ENCODE measurements at places on chromosomes 13 and 19. TPM values are rescaled to one million over a fixed set of nuclear protein-coding genes. Genes with fewer than 3 reads are reported as not detected.
A peak's percentile ranks its signal among the peaks of the same experiment; 100 is the strongest.

The CYP2F1 gene
- not detected for total RNA-seq

The CDC42EP5 gene
- total RNA-seq = not detected

The ELANE gene
- total RNA-seq = not detected

The KCNC3 gene
- 23.7 TPM for total RNA-seq

The ZNF628 gene
- total RNA-seq = 7.6 TPM

DNA sequence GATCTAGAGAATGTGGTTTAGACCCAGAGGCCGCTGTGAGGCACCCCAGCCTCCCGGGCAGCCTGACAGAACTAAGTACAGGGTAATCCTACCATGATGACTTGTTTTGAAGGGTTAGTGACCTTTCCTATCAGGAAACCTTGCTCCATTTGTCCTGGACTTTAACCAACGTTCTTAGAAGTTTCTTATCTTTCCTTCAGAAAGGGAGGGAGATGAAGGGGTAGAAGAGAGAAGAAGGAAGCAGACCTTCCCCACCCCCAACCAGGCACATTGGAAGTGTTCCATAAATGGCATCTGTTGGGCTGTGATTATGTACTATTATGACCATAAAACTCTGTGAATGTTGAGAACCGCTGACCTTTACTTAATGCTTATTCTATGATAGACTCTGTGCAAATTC, 184.2 kb downstream of the OXGR1 start:
- DNase-seq = no peak

DNA sequence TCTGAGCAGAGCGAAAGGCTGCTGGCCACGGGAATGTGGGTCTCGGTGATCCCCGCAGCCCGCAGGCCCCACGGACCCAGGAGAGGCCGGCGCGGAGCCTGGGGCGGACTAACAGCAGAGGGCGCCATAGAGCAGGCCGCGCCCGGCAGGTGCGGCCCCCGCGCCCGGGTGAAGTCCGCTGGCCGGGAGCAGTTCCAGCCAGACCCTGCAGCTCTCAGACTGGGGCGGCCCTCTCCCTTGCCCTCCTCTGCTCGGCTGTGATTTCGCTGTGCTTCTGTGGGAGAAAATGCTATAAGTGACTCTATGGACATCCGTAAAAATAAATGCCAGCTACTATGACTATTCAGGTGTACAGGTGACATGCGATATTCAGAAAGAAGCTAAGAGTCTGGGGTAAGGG, 37.7 kb downstream of the GSX1 start:
- peak; percentile 49 for DNase-seq

DNA sequence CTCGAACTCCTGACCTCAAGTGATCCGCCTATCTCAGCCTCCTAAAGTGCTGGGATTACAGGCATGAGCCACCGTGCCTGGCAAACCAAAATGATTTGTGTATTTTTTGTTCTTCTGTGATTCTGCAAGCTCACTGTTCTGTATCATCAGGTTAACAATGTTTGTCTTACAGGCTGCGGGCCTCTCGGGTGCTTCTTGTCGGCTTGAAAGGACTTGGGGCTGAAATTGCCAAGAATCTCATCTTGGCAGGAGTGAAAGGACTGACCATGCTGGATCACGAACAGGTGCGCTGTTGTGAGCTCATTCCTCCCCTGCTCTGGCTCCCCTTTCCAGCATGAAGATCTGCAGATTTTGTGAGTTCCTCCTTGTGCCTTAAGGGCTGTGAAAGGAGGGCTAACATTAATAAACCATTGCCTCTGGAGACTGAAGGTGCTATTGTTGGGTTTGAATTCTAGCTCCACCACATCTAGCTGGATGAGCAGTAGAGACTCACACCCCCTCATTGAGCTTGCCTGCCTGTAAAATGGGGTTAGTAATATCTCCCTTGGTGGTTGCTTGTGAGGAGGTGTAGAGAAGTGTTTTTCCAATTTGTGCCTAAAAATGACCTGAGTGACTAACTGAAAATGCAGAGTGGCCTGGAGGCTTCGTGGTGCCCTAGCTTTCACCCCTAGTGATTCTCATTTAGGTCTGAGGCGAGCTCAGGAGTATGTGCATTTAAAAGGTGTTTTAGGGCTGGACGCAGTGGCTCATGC, 12.9 kb downstream of the SAE1 start:
- no peak for DNase-seq

DNA sequence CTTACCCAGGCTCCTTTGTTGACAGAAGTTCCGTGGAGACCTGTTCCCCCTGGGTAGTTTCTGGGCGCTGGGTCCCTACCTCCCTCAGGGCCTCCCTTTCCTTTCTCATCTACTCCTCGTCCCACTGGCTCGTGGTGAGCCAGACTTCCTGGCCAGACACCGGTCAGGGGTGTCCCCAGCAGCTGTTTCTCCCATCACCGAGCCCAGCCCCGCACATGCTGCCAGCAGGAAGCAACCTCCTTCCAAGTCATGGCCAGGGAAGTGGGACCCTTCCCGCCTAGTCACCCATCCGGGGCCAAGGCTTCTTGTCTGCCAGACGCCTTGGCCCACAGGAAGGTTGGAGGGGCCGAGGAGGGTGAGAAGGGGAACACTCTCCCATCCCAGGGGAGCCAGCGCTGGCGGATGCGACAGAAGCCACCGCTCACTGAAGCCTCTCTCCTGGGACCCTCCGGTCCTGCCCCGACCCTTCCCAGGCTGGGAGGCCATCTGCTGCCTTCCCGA, 5.7 kb downstream of the PAK4 start:
- DNase-seq = no peak

- no peak for DNase-seq
Measured at GRCh38 chr19:18591735-18592385, 3.3 kb downstream of the REX1BD start.

DNA sequence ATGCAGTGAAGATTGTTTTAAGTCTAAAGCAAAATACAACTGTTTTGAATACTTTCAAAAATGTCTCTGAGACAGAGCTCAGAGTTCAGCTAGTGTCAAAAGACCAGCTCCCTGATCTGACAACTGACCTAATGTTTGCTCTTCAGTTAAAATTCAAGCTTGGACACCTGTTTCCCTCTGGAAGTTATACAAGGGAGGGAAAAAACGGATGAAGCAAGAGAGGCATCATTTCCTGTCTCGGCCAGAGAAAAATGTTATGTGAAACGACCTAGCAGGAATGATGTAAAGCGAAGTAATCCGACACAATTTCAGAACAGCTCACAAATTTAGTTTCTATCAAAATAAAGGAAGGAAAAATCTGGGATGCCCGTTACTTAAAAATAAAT, 59.4 kb downstream of the ZAR1L start:
- DNase-seq = no peak

DNA sequence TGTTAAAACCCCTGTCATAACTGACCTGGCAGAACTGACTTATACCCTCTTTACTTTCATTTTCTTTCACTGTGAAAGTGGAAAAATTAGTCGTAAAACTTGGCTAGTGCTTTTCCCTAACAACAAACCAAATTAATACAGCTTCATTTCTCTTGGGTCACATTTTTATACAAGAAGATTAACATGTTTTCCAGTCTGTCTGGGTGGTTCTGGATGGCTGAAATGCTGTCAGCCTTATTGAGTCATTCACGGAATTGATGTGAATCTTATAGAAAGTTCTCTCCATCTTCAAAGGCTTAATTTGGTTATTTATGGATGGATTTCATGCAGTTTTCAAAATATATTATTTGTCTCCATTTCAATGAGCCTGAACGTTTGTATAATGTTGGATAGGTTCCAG, 440.0 kb downstream of the KCTD12 start:
- no peak for DNase-seq

DNA sequence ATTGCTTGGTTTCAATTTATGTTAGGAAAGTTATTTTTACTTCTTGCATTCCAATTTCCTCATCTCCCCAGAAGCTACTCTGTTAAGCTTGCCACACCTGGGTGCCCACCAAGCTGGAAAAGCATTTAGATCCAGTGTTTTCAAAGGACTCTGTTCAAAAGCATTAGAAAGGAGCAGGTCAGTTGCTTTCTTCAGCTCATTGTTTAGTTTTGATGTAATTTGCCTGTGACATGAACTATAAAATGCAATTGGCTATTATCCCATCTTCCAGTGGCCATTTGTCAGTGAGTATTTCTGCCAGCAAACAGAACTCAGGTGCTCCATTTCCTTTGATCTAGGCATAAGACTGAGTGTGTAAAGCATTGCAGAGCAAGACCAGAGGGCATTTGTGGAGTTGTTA, 46.7 kb upstream of the RNF113B start:
- no peak for DNase-seq

GRCh38 chr13:44523146-44524015, 52.7 kb downstream of the TSC22D1 start:
- DNase-seq = no peak

Data from activated T-helper 1 cell treated with anti-CD3 and anti-CD28 coated beads, Interleukin-12 subunit alpha, Interleukin-12 subunit beta, Interleukin-2, Interleukin-4 antibody, amounts not matched to agents 30 ng/mL and 10 ng/mL and 1 ng/mL, durations not matched to agents 14 hours and 24 hours and 36 hours (primary cell).